Stimulated activated CD4-positive, alpha-beta T cell treated with anti-CD3 and anti-CD28 coated beads, Interleukin-15, amount 100 ng/mL, for 1 hour (primary cell): ENCODE measurements at places on chromosomes 2 and 18.

GRCh38 chr2:38505779-38506178, 96.9 kb downstream of the HNRNPLL start:
- DNase-seq, result no peak

DNA sequence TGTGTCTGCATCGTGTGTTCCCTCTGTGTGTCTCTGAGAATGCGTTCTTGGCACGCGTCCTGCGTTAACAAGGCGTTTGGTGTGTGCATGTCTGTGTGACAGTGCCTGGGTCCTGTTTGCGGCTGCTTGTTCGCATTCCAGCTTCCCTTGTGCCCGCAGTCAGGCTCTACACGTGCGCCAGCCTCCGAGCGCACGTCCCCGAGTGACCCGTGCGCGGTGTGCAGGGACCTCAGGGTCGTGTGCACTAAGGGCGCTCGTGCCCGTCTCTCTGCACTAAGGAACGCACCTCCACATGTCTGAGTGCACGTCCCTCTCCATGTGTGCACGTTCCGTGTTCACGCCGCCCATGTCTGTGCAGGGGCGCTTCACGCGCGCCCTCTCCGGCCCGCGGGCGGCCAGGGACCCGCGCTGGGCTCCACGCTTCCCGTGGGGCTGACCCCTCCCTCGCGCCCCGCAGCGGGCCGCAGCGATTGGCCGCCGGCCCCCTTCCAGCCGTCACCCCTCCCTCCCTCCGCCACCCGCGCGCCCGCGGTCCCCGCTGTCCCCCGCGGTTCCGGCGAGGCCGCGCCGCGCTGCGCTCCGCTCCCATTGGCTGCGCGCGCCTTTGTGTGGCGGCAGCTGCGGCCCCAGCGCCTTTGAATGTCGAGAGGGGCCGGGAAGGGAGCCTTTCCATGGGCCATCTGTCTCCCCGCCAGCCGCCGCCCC, 229.4 kb downstream of the HAUS1 start:
- DNase-seq, result no peak

DNA sequence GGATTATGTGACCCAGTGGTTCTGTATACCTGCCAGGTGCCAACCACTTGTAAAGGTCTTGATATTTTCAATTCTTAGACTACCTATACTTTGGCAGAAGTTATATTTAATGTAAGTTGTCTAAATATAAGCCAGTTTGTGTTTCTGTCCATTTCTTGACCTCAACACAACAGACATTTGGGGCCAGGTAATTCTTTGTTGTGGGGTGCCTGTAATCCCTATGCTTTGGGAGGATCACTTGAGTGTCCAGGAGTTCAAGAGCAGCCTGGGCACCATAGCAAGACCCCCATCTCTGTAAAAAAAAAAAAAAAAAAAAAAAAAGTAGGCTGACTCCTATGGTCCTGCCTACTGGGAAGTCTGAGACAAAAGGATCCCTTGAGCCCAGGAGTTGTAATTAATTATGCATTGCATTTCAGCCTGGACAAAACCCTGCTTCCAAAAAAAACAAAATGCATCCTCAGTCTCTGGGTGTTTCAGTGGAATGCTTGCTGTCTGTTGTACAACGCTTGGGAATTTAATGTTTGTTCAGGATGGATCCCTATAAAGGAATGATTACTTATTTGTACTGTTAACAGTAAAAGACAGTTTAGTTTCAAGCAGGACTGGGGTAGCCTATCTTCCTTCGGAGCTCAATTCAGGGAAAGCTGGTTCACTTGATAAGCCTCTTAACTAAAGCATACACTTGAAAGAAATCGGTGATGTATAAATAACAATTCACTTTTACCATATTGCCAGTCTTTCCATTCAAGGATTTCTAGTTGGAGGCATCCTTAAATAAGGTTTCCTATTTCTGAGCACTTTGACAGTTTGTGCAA, 3.4 kb downstream of the RPS27A start:
- DNase-seq, result no peak

- DNase-seq, result no peak
Measured at GRCh38 chr2:30161929-30162706, 15.3 kb downstream of the YPEL5 start.

- DNase-seq, result no peak
Measured at GRCh38 chr2:10007921-10008808, 35.2 kb upstream of the KLF11 start.

DNA sequence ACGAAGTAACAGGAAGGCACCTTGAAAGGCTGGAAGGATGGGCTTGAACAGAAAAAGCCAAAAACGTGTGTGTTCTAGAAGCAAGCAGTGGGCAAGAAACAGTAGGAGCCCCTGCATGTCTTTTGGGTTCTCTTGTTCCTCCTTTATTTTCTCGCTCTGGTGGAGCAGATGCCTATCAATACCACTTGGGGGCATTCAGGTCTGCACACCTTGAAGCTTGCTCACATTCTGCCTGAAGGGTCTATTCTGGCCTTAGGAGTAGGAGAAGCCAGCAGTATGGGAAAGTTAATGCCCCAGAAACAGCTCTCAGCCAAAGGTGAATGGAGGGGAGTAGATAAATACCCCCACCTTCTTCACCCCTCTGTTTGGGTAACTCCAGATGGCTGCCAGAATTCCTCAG, 204.5 kb downstream of the TXNL1 start:
- no peak for DNase-seq
